Mesendoderm (in vitro differentiated cells): ENCODE measurements at places on chromosomes 2 and 18.
A peak's percentile ranks its signal among the peaks of the same experiment; 100 is the strongest.

- no peak for DNase-seq
Measured at GRCh38 chr2:6944555-6944954, 27.3 kb downstream of the RNF144A start.

- DNase-seq: peak; percentile 81
Measured at GRCh38 chr2:100730290-100730868, 89.6 kb upstream of the NPAS2 start.

GRCh38 chr2:171191021-171191420 lies 30.3 kb upstream of the TLK1 start:
- no peak for DNase-seq

GRCh38 chr18:48405978-48406377 lies 3.2 kb downstream of the ZBTB7C start:
- DNase-seq: no peak

DNA sequence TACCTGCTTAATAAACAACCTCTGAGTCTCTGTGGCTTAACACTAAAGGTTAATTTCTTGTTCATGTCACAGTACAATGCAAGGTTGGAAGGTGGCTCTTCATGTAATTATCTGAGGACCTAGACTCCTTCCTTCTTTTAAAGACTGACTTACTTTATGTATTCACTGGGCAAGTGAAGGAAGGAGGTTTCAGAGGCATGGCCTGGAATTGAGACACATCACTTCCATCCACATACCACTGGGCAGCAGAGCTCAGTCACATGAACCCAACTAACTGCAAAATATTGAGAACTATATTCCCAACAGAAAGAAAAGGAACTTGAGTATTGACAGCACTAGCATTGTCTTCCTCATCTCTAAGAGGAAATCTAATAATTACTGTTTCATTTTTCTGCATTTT lies 57.5 kb upstream of the FN1 start:
- DNase-seq: no peak

DNA sequence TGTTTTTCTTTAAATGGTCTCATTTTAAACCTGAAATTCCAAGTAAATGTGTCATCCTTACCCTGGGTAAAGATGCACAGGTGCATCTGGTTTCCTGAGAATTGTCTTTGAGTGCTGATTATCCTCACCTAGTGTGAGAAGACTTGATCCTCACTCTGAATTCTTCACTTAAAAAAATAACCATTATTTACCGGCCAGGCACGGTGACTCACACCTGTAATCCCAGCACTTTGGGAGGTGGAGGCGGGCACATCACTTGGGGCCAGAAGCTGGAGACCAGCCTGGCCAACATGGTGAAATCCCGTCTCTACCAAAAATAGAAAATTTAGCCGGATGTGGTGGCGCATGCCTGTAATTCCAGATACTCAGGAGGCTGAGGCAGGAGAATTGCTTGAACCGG lies 9.9 kb upstream of the WNT6 start:
- DNase-seq: no peak

- no peak for DNase-seq
Measured at GRCh38 chr2:196143730-196144131, 27.6 kb downstream of the STK17B start.

DNA sequence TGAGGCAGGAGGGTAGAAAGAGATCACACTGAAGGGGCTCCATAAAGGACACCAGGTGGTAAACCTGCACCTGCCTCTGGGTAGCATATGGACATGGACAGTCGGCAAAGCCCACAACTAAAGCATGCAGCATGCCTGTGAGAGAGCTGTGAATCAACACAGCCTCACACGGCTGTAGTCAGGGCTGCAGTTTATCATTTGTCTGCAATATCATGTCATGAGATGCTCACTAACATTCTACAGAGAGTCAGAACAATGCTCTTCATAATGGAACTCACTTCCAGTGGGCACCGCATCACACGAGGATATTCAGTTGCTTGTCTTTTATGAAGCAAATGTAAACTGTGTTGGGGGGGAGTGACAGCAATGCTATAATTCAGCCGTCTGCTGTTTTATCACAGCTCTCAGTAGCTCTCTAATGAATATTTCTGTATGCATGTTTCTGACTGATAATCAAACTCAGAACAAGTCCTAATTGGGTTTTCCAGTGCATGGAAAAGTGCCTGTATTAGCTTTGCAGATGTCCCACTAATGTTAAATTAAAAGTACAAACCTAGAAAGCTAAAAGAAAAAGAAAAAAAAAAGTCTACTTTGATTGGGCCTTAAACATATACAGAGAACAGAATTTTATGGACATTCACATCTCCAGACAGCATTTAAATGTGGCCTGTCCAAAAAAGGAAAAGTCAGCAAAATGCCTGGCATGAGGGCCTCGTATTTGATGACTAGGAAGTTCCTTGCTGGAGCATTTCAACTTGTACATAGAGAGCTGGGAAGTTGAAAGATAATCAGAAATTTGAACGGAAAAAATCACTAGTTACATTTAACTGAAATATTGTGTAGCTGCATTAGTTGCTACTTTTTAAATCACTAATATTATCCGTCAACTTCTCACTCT lies 406.1 kb upstream of the SOX11 start:
- DNase-seq: no peak
